ENCODE measurements at places on chromosomes 6 and 20.

GRCh38 chr20:2839732-2840137 lies 720 bp downstream of the PCED1A start:
- DNase-seq: no peak

GRCh38 chr6:139881728-139882211 lies 507.3 kb upstream of the CITED2 start:
- no peak for DNase-seq

DNA sequence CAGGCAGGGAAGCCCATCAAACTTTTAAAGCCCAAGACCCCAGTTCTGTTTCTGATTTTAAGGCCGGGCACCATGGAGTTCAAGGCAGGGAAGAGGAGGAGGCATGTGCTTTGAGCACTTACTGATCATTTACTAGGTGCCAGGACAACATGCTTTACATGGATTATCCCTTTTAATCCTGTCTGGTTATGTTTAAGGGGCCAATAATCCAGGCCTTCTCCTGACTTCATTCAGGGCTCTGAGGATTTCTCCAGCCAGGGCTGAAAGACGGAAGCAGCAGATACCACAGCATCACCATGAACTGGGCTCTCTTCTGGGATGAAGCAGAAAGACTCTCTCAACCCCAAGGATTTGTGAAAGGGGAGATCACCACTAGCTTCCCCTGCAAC lies 4.1 kb downstream of the CCND3 start:
- no peak for DNase-seq

- no peak for DNase-seq
Observed at GRCh38 chr20:12963416-12963815, 45.4 kb upstream of the SPTLC3 start.

DNA sequence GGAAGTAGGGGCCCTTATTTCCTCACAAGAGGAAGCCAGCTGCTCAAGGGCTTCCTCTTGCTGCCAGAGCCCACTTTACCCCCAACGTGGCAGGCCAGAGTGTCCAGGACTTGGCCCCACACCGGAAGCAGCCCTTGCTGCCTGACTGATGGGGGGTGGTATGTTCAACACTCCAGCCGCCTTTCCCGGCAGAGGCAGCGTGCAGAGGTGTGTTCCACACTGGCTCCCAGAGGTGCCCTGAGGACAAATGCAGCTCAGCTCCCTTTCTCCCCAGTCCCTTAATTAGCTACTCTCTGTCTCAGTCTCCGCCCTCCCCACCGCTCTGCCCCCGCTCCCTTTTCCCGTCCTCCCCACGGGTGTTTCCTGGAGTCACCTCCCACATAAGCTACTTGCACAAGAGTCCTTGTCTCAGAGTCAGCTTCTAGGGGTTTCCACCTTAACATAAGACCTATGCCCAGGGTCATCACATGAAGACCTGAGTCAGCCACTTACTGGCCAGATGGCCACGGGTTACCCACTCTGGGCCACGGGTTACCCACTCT lies 61.7 kb upstream of the SHLD1 start:
- no peak for DNase-seq

- no peak for DNase-seq
Observed at GRCh38 chr20:9615766-9616454, 101.5 kb downstream of the LAMP5 start.

- no peak for DNase-seq
Observed at GRCh38 chr6:143973097-143973966, 34.7 kb downstream of the PLAGL1 start.

- no peak for DNase-seq
Observed at GRCh38 chr20:1676650-1677049, 19.1 kb upstream of the SIRPG start.

GRCh38 chr20:58558486-58559367 lies 43.5 kb upstream of the APCDD1L start:
- DNase-seq: no peak

- DNase-seq: no peak
Observed at GRCh38 chr6:10884245-10884972, 2.4 kb upstream of the SYCP2L start.

DNA sequence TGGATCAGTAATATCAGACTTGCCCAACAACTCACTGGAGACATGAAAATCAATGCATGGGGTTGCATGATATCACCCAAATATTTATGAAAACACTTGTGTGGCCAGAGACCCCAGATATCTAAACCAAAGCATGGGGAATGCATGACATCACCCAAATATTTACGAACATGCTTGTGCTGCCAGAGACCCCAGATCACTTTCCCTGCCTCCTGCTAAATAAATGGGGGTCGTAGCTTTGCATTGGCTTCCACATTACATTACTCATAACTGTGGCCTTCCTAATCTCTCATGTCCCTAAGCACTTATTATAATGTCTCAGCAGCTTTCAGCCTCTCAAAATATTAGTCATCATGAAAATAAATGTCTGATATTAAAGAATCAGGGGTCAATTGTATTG lies 838.0 kb upstream of the DEFB115 start:
- no peak for DNase-seq

DNA sequence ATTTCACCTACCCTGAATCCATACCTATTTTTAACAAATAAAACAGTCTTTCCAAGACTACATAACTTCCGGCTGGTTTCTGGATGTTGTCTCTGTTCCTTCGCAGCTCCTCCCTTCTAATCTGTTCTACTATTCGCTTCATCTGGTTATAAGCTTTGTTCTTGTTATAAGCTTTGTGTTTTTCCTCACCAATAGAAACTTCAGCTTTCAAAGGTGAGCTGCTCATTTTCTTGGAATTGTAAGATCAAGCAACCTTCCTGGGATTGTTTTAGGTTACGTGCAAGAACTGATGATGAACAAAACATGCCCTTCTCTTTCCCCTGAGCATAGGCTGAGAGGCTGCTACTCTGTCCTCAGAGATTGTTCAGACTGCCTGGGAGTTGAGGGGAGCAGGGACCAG lies 2.1 kb downstream of the GFOD1 start:
- DNase-seq: no peak

GRCh38 chr20:56715309-56715708 lies 86.2 kb downstream of the TFAP2C start:
- DNase-seq: no peak

DNA sequence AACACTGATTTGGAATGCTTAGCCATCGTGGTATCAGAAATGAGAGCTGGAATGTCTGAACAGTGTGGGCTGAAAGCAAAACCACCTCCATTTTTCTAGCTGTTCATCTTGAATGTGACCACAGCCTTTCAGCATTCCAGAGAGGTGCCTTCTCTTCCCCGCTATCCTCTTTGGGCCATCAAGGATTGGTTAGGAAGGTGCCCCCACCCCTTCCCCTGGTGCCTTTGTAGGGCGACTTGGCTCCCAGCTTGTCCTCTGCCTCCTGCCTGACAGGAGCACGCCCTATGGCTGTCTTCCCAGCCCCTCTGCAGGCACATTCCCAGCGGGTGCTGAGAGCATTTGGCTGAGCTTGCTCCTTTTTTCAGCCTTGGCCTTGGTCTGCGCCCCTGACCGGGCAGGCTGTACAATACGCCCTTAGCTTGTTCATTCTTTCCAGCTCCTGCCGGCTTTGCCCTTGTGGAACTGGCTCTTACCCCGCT lies 97.5 kb downstream of the ARMC2 start:
- peak; percentile 39 for DNase-seq

DNA sequence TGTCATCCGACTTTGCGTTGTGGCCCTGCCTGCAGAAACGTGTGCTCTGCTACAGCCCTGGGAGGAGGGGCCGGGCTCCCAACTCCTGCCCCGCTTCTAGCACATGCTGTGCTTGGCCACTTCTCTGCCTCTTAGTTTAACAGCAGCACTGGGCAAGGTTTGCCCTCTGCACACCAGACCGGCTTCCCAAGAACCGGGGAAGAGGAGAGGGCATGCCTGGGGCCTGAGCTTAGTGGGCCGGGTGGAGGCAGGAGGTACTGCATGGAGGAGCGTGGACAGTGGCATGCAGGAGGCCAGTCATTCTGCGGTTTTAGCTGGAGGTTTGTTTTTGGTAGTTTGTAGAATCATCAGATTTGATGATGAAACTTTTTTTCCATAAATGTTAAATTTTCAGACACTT lies 45.5 kb downstream of the CEP43 start:
- DNase-seq: no peak

DNA sequence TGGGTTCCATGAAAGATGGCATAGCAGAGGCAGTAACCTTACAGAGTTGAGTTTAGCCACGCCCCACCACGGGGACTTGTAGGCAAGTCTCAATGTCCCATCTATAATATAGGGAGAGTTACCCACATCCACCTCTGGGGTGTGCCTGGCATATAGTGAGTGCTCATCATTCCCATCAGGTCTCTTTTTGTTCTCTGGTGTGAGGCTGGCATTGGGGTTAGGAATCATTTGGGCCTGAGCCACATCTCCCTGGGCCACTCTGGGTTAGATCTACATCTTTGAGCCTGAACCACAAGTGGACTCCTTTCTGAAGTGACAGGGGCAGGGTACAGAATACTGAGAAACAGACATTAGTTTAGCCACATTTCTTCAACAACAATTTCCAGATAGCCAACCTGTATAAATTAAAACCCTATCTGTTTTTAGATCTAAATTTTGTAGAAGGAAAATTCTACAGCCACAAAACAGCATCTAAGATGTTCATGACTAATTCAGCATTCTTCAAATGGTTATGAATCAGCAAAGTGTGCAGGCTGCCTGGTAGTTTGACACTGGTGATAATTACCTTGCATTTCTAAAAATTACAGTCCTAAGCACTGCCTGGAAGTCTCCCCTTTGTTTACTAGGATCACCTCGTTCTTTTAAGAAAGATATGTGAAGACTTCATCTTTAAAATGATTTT lies 20.1 kb downstream of the RNF24 start:
- DNase-seq: no peak

DNA sequence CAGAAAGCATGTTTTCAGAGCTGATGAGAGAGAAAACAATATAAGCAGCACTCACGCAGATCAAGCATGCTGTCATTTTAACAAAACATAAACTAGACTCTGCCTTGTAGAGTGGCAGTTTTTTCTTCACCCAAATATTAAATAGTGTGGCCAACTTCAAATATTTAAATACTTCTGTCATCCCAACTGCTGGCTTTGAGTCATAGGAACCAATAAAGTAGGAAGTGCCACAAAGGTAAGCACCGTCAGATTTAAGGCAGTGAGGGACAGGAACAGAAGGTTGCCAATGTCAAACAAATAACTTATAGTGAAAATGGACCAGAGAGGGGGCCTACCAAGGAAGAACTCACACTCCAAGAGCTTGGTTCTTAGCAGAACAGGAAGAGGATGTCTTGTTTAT lies 222.2 kb downstream of the PKHD1 start:
- DNase-seq: no peak

DNA sequence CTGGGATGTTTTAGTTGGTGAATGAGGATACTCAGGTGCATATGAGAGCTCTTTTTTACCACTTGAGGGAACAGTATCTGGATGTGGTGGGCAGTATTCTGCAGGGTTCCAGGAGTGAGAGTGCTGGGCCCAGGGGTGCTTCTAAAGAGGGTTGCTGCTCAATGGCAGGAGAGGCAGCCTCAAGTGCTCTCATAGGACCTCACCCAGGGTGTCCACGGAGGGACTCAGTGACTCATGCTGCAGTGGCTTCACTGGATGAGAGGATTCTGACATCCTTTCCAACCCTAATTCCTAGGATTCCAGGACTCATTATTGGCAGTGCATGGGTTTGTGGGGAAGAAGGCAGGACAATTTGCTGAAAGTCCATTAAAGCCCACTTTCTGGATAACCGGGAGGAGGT lies 176.6 kb upstream of the FERMT1 start:
- DNase-seq: no peak

DNA sequence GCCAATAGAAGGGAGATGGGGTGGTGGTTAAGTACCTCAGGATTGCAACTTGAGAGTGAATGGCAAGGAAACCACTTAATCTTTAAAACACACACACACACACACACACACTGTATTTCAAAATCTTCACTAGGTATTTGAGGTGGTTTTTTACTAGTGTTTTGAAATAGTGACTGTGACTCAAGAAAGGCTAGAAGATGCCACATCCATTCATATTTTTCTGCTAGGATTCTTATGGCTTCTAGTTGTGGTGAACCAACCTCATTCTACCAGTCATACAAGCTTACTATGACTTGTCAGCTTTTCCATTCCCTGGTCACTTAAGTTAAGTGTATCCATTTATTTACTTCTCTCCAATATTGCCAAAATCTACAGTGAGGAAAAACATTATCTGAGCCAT lies 519.4 kb upstream of the JAG1 start:
- no peak for DNase-seq

GRCh38 chr6:52186480-52186879 lies 305 bp downstream of the IL17A start:
- no peak for DNase-seq

DNA sequence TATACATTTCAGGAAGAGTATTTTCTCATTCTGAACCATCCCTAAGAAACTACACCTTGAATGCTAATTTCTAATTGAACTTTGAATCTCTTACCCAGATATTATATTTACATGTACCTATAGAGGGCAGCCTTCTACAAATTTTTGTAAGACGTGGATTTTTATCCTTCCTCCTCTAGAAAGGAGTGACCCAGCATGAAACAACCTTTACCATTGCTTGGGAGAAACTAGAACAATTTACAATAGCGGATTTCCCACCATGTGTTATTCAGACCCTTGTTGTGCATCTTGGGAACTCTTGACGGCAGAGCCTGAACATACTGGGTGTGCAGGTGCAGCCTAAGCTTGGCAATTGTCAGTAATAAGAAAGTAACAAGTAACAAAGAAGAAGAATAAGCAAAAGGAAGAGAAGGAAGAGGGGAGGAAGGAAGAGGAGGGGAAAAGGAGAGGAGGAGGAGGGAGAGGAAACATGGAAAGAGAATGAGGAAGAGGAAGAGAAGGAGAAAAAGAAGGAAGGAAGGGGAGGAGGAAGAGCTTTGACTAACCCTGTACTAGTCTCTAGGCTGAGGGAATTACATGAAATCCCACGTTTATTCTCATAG lies 10.8 kb upstream of the TAAR1 start:
- DNase-seq: peak; percentile 14

DNA sequence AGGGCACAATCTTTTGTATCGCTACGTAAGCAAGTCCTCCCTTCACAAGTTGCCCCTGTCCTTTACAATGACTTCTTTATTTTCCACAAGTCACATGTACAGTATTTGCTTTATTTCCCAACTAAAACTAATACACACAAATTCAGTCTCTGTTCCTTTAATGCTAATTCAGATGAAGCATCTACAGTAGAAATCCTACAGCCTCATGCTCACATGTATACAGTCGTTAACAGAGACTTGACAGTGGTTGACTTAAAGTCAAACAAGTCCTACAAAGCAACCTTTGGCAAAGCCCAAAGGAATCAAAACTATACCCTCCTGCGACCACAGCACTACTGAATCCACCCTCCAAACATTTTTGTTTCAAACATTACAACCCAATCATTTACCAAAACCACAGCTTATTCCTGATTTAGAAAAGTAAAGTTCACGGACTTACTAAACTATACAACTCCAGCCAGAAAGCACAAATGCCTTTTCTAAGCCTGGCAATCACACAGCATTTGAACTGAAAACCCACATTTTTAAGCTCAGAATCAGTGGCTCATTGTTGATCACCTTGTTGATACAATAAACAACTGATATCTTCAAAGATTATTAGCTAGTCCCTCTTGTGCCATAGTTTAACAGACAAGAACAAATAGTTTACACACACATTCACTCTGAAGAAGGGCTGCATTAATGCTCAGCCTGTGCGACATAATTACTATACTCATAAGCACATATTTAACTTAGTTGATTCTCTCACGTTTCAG lies 70.9 kb upstream of the NHSL1 start:
- no peak for DNase-seq

GRCh38 chr6:121305957-121306607 lies 28.2 kb downstream of the TBC1D32 start:
- DNase-seq: no peak
